ENCODE measurements at places on chromosomes 11 and 22.
A peak's percentile ranks its signal among the peaks of the same experiment; 100 is the strongest.

DNA sequence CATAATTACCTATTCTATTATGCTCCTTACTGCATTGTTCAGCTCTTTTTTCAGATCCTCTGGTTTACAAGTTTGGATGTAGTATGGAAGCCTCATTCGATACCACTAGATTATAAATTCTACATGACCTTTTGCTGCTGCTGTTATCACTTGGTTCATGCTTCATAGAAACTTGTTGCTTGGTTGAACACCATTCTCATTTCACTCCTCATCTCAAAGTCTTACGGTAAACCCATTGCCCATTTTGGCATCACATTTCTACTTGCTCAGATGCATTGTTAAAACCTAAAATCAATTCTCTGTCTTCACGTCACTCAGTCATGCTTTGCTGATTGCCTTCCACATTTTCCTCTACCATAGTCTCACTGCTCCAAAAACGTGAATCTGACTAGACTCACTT, 155.5 kb upstream of the DDI1 start:
- no peak for DNase-seq

GRCh38 chr22:30444632-30445437, 19.3 kb downstream of the MTFP1 start:
- no peak for DNase-seq

GRCh38 chr11:116415095-116415494, 357.7 kb downstream of the BUD13 start:
- DNase-seq: no peak

DNA sequence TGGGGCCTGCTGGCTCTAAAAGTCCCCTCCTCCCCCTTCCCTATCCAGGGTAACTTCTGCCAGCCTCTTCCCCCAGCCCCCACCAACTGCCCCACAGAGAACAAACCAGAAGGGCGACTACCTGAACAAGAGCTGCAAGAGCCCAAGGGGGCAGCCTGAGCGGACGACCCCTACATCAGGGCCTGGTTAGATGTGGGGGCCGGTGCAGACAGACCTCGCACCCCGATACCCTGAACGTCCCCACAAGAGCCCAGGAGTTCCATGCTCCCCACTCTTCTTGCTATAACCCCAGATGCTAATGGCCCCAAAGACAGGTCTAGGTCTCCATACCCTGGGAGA, 20.7 kb downstream of the SUN2 start:
- no peak for DNase-seq

GRCh38 chr11:71996946-71997345, 1.8 kb upstream of the IL18BP start:
- DNase-seq: no peak

DNA sequence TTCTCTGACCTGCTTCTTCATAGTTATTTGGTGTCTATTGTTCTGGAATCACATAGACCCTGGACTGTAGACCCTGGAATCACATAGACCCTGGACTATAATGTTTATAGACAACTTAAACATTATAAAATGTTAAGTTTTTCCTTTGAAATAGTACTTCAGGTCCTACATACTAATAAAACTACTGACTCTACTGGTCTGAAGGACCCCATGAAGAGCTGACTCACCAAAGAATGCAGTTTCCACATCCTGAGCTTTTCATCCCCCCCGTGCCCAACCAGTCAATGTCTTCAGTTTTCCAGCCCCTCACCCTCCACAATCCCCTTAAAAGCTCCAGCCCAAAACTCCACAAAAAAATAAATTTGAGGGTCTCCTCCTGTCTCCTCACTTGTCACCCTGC, 6.6 kb upstream of the PLEKHA7 start:
- no peak for DNase-seq

DNA sequence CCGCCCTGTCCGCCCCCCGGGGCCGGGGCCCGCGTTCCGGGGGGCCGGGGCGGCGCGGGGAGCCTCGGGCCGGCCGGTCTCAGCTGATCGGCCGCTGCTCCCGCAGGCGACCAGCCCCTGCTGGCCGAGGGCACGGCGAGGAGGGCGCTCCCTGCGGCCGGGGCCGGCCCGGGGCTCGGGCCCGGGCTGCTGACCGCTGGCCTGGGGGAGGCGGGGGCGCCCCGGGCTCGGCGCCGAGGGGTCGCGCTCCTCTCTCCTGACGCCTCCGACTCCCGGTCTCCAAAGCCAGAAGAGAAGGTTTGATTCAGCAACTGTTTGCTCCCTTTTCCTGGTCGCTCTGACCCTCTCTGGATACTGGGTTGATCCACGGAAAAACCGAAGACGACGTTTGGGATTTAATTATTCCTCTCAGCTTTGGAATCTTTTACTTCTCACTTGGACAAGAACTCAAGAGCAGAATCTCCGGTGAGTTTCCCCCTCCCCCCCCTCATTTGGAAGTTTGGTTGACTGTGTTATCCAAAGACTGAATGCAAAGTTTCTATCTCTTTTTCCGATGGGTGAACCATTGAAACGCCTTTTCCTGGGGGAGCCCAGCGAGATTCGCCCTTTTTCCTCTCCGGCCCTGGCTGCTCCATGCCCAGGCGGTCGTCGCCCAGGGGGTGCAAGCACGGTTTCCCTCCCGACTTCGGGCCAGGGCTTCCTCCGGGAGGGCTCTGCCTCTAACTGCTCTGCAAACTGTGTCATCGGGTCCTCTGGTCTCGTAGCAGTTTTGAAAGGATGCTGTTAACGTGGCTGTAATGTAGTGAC, 725 bp downstream of the KDM2A start:
- DNase-seq: peak; percentile 33

DNA sequence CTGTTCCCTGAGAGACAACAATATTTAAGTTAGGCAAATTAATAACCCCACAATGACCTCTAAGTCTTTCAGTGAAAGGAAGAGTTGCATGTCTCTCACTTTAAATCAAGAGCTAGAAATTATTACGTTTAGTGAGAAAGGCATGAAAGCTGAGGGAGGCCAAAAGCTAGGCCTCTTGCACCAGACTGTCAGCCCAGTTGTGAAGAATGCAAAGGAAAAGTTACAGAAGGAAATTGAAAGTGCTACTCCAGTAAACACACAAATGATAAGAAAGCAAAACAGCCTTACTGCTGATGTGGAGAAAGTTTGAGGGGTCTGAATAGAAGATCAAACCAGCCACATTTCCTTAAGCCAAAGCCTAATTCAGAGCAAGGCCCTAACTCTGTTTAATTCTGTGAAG, 45.0 kb downstream of the BBOX1 start:
- DNase-seq: no peak

DNA sequence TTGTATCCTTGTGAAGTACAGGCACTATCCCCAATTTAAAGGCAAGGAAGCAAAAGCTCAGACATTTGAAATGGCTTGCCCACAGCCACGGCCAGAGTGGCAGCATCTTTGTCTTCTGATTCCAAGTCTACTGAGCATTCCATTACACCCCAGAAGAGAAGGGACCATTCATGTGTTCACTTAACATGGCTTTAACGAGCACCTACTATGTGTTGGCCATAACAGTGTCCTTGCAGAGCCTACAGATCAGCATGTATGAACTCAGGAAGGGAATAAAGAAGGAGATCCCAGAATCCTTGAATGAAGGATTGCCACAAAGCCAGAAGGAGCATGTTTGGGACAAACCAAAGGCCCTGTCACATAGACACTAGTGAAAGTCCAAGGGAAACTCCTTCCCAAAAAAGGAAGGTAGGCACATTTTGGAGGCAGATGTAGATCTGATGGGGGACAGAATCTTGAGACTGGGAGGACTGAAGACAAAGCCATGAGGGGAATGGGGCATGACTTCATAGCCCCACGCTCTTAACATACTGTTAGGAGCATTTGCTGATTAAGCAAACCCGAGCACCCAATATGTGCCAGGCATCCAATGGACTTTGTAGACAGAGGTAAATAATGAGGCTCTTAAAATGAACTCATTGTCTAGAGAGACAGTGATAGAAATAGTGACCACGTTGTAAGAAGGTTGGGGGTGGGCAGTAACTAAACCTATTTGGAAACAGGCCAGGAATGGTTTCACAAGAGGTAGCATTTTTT, 54.9 kb downstream of the P4HA3 start:
- no peak for DNase-seq

GRCh38 chr22:19429950-19430889, 1.3 kb downstream of the HIRA start:
- no peak for DNase-seq

- DNase-seq: no peak
Measured at GRCh38 chr11:66361502-66361941, 10.0 kb downstream of the SLC29A2 start.

DNA sequence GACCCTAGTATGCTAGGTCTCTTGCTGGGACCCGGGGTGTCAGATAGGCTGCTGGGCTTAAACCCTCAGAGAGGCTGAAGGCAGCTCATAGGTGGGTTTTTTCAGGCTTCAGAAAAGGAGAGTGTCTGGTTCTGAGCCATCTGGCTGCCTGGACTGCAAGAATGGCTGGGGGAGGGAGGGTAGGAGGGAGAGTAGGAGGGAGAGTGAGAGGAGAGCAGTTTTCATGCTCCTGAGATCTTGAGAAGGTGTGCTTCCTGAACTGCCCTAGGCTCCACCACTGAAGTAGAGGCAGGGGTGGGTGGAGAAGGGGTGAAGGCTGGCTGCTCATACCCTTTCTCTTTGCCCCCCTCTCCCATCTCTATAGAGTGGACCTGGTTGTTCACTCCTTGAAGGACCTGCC, 4.6 kb downstream of the HMBS start:
- no peak for DNase-seq

- peak; percentile 100 for DNase-seq
Measured at GRCh38 chr11:65487467-65488272, 11.2 kb upstream of the MALAT1 start.

DNA sequence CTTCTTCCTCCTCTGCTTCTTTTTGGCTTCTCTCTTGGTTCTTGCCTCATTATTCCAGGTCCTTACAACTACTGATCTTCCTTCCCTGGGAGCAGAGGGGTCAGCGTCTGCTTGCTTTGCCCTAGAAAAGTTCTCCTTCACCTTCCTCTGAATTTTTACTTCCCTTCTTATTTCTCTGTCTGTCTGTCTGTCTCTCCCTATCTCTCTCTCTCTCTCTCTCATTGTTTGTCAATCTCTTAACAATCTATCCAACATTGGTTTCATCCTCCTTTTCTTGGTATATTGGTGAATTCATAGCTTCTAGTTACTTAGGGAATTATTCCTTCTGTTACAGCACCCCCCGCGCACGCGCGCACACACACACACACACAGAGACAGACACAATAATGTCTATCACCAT, 559.1 kb downstream of the MN1 start:
- DNase-seq: no peak

GRCh38 chr11:17766590-17766989, 32.0 kb downstream of the KCNC1 start:
- DNase-seq: no peak

- peak; percentile 71 for DNase-seq
Measured at GRCh38 chr11:45313171-45313865, 27.2 kb upstream of the SYT13 start.

DNA sequence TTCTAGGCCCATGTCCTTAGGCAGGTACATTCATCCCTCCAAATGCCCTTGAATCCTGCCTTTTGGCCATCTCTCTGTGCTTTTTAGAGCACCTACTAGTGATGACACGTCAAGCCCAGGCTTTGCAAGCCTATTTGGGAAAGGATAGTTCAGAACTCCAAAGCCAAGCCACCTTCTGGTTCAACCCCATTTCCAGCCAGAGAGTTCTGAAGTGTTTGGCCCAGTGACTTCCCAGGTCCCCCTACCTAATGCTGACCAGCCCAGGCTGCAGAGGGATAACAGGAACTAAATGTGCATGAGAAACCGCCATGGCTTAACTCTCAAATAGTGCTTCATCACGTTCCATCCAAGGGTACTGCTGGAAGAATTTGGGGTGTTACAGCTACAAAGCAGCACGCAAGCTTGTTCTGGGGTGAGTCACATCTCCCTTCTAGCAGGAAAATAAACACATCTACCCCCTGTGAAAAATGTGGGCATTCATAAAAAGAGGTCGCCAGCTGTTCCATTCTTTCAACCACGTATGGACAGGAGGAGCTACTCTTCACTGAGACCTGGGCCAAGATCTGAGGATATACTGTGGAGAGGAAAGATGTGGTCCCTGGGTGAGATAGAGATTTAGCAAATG, 2.0 kb upstream of the FXYD6 start:
- DNase-seq: no peak

GRCh38 chr11:117796872-117797529, at the start of gene DSCAML1:
Gene DSCAML1, minus strand, starts transcription at chr11:117797216. Its CDS starts 137 bp downstream, at chr11:117797079.
- peak; percentile 49 for DNase-seq

DNA sequence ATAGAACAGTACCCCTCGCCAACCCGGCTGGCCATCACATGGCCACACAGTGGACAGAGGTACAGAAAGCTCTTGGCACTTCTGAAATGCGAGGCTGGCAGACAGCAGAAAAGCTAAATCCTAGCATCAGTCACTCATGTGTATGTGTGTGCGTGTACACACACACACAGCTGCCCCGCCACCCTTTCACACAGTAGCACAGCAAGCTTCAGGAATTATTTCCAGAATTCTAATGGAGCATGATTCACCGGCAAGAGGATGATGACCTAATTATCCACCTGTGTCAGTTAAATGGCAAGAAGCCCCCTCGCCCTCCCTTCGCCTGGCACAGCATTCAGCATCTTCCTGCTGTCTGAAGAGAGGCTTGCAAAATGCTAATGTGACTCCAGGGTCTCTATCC, 336.0 kb downstream of the SHANK2 start:
- DNase-seq: no peak

DNA sequence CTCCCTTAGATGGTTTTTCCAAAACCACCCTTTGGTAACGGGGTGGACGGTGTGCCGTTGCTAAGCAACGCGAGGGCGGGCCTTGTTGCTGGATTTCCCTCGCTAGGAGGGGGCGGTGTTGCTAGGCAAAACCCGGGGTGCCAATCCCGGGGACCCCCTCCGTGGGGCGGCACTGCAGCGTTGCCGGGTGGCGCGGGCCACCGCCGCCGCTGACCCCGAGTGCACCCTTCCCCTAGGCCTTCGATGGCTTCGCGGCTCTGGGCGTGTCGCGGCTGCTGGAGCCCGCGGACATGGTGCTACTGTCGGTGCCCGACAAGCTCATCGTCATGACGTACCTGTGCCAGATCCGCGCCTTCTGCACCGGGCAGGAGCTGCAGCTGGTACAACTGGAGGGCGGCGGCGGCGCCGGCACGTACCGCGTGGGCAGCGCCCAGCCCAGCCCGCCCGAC, 8.9 kb downstream of the EHBP1L1 start:
- DNase-seq: peak; percentile 69

DNA sequence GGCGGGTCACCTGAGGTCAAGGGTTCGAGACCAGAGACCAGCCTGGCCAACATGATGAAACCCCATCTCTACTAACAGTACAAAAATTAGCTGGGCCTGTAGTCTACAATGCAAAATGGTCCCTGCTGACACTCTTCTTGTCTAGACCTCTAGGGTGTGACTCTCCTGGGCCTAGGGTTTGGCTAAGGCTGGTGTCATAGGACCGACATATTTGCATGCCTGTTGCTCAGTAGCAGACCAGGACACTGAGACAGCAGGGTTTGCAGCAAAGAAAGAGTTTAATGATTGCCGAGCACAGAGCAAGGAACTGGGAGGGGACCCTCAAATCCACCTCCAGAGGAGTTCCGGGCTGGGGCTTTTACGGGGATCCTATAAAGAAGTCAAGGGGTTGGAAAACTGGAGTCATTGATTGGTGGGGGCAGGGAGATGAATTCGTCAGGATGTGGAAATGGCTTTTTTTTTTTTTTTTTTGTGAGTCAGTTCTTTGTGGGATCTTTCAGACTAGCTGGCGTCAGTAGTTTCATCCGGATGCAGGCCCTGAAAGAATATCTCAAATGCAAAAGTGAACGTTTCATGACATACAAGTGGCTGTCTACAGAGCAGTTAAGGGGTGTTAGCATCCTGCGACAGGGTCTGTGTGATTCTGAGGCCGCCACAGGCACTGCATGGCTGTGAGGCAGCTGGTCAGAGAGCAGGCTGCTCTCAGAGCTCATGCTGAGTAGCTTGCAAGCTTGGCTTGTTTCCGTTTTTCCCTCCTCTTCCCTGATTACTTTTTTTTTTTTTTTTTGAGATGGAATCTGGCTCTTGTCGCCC, 27.2 kb upstream of the A4GALT start:
- DNase-seq: peak; percentile 51
